ENCODE measurements at places on chromosomes 1 and 21.
A peak's percentile ranks its signal among the peaks of the same experiment; 100 is the strongest.

- DNase-seq: no peak
These were observed 1237.2 kb downstream of the PLA2G4A start for GRCh38 chr1:188065917-188066316.

GRCh38 chr1:203098445-203098844, 12.6 kb upstream of the MYOG start:
- no peak for DNase-seq

DNA sequence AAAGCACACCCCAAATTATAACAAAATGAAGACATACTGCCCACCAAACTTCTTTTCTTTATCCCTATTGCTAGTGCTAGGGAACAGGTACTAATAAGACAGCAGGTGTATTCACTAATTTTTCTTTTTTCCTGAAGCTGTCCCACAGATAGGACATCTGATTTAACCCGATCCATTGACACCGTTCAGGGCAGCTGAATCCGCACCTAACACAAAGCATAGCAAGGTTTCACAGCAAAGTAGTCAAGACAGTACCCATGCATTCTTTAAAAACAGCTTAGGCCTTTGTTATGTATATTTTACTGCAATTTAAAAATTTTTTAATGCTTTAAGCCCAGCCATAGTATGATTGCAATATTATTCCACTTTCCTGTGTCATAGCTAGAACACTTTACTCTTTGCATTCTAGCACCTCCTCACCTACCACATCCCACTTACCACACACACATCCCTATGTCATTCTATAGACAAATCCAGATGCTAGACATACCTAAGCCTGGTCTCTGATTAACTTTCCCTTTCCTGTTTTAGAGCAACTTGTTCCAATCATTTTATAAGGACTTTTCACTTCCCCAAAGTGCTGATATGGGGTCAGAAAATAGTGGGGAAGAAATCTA, 40.4 kb downstream of the GATAD2B start:
- no peak for DNase-seq

GRCh38 chr1:213394837-213395236, 343.8 kb downstream of the RPS6KC1 start:
- DNase-seq: no peak

GRCh38 chr1:212149566-212149965, 114.0 kb downstream of the DTL start:
- no peak for DNase-seq

DNA sequence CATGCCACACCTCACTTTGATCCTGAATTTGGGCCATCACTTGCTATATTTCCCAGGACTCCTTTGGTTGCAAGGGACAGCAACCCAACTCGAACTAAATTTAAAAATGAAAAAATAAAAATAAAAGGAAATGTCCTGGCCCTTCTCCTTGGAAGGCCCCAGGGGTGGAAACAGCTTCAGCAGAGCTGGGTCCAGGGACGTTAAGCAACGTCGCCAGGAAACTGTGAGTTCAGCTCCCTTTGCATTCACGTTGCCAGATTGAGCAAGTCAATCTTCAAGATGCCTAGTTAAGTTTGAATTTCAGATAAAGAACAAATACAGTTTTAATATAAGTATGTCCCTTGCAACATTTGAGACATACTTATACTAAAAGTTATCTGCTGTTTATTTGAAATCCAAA, 14.6 kb upstream of the SPSB1 start:
- DNase-seq: no peak

- DNase-seq: peak; percentile 5
These were observed 36.7 kb downstream of the ZBTB40 start for GRCh38 chr1:22488319-22488718.

GRCh38 chr21:26659182-26659581, 86.1 kb upstream of the CYYR1 start:
- DNase-seq: no peak

GRCh38 chr1:201506557-201507359, at the start of gene CSRP1:
TSS of gene CSRP1 (minus strand) at chr1:201507123. CDS start at chr1:201496303, 10,820 bp downstream.
- DNase-seq: peak; percentile 84

DNA sequence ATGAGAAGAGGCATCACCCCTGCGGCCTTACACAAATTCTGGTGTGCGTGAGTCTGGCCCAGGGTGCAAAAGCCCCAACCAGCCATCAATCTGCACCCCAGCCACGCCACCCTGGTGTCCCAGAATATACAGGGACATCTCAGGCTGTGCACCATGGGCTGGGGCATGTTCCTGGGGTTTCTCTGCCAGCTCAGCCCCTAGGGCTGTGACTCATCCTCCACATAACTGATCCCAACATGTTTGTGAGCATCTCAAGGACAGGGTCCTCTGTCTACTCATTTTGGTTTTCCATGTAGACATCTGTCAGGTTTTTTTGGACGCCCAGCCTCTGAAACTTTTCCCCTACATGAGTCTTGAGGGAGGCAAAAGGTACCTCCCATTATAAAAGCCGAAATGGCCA, 511 bp downstream of the ZNF683 start:
- no peak for DNase-seq

DNA sequence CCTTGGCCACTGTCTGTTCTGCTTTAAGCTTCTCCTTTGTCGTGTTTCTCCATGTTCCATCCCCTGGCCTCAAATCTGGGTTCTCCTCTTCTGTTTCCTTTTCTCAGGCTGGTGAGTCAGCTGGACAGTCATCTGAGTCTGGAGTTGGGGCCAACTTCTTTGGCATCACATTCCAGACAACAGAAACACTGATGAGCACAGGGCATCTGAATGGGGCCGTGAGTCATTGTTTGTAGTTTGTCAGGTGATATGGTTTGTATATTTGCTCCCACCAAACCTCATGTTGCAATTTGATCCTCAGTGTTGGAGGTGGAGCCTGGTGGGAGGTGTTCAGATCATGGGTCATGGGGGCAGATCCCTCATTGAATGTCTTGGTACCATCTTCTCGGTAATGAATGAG, 14.3 kb upstream of the OLIG2 start:
- DNase-seq: peak; percentile 76

GRCh38 chr1:219088778-219089557, 84.7 kb upstream of the LYPLAL1 start:
- peak; percentile 86 for DNase-seq

- no peak for DNase-seq
These were observed 29.4 kb downstream of the LRRC3 start for GRCh38 chr21:44484498-44485253.

DNA sequence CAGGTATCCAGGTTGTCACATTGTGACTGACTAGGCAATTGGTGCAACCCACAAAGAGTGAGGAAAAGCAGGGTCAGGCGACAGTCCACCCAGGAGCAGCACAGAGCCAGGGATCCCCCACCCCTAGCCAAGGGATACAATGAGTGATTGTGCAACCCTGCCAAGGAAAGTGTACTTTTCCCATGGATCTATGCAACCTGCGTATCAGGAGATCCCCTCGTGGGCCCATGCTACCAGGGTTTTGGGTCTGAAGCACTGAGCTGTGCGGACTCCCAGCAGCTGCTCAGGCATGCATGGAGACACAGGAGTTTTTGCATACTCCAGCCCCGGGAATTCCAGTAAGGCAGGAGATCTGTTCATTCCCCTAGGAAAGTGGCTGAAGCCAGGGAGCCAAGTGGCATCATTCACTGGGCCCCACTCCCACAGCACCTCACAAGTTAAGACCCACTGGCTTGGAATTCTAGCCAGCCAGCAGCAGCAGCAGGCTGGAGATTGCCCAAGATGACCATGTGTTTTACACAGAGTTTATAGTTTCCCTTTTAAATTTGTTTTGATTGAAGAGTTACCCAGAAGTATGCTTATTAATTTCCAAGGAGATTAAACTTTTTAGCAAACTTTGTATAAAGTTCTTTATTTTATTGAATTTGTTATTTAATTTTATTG, 136.0 kb downstream of the LTN1 start:
- DNase-seq: no peak

GRCh38 chr1:184226100-184226487, 160.7 kb upstream of the C1orf21 start:
- DNase-seq: no peak

DNA sequence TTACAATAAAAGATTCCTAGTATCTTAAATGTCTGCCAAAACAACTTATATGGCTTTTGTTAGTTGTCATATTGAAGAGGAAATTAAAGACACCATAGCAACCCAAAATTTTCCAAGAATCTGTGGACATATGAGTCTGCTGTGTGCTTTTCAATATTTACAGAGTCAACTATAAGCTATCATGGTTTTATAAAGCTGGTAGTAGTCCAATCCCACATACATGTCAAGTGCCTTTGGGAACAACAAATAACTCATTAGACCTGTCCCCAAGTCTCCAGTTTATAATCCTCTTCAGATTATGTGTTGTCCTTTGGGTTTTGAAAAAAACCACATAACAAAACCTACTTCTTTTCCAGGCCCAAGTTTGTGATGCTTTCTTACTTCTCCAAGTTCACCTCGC, 293.8 kb upstream of the USP25 start:
- no peak for DNase-seq

- no peak for DNase-seq
These were observed 76.0 kb downstream of the GLIS1 start for GRCh38 chr1:53662951-53663350.

- DNase-seq: no peak
These were observed 5.9 kb downstream of the C1orf226 start for GRCh38 chr1:162387226-162388082.

DNA sequence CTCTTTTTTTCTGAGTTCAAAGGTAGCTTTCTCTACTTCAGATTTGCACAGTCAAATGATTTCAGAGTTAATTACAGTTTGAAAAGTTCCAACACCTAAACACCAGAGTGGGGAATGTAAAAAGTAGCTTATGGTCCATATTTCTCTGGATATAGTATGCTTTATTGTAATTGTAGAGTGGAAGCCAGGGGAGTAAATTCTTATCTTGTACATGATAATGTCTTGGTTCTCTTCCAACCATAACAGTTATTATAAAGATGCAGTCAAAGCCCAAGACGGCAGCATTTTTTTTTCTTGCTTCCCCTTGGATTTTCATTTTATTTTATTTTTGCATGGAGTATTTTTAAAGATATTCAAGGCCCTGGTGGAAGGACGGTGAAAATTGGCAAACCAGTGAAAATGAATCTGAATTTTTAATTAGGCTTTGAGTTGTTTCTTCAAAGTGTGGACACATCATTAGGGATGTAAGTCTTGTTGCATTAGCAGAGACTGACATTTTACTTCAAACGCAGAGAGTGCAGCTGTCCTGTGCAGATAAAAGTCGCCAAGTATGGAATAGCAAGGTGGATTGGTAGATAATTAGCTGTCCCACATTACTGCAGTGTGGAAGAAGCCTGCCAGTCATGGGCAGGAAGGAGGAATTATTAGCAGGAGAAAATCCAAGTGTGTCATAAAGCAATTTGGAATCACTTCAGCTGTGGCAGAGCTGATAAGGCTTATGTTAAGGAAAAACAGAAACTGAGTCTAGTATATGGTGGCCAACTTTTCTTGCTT, 11.3 kb downstream of the CACHD1 start:
- no peak for DNase-seq

GRCh38 chr1:86335916-86336315, 60.2 kb downstream of the ODF2L start:
- no peak for DNase-seq

GRCh38 chr1:41108696-41109275, 87.3 kb upstream of the SLFNL1 start:
- no peak for DNase-seq

DNA sequence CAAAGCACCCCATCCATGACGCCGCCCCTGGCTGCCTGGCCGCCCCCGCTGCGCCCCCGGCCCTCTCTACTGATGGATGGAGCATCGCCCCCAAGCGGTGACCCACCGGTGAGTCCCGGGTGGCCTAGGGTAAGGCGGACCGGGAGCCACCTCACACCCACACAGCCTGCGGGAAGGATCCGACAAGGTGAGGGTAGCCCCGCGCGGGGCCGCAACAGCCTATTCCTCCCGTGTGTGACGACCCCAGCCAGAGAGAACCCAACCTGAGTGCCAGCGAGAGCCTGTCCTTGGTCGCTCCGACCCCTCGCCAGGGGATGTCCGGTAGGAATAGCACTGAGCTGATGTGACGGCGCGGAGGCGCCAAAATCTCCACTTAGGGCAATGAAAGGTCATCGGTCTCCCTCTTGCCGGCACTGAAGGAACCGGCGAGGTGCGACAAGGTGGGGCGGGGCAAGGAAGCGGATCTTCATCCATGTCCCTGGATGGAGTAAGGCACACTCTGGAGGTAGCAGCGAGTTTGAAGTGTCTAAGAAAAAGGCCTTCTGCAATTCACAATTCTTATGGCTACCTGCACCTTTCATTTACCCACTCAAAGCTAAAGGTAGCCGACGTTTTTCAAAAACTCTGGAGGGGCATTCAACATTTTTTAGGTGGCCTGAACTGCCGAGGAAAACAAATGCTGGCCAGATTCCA, 19.7 kb upstream of the CHIA start:
- DNase-seq: no peak

GRCh38 chr21:37587635-37588177, 221.1 kb downstream of the DYRK1A start:
- DNase-seq: no peak

GRCh38 chr1:75954586-75954985, 22.4 kb upstream of the ASB17 start:
- DNase-seq: peak; percentile 31

- no peak for DNase-seq
These were observed 41.6 kb downstream of the MFSD2A start for GRCh38 chr1:39996396-39997004.

- no peak for DNase-seq
These were observed 89.5 kb downstream of the DENND1B start for GRCh38 chr1:197685785-197686184.

DNA sequence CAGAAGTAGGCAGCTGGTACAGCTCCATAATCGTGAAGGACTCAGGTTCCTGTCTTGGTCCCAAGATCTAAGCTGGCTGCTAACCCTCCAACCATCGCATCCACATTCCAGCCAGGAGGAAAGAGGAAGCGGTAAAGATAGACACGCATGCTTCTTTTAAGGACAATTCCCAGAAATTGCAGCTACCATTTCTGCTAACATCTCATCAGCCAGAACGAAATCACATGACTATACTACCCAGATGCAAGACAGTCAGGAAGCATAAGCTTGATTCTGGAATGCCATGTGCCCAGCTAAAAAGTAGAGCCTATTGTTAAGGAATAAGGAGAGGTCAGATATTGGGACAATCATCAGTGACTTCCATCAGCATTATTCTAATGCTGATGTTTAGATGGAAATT, 110.4 kb downstream of the EPHB2 start:
- DNase-seq: no peak

Measured in RKO (cell line).